ENCODE measurements at places on chromosomes 7 and 10.

GRCh38 chr10:18649364-18649959 is 1.9 kb downstream of the NSUN6 start:
- DNase-seq: no peak

DNA sequence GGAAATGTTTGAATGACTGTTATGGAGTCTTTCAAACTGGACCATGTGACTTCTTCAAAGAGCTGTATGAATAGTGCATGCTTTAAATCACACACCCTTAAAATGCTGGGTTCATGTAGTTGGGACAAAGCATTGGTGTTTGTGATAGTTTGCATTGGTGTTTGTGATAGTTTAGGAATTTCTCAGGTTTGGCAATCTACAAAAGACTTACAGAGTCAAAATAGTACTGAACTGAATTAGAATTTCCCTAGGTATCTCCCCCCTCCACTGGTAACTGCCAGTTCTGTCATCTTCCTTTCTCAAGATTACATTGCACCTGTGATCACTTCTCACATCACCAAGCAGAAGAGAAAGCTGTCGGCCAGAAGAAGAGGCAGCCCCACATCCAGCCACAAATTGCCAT is 261.1 kb downstream of the GATA3 start:
- no peak for DNase-seq

- DNase-seq: no peak
Observed at GRCh38 chr7:138579136-138579535, 119.1 kb downstream of the TRIM24 start.

- DNase-seq: no peak
Observed at GRCh38 chr10:106438386-106438785, 726.1 kb downstream of the SORCS1 start.

- DNase-seq: no peak
Observed at GRCh38 chr7:134632937-134633540, 13.6 kb upstream of the BPGM start.

All from progenitor cell of endocrine pancreas (in vitro differentiated cells).